ENCODE measurements at places on chromosomes 7 and 10.
A peak's percentile ranks its signal among the peaks of the same experiment; 100 is the strongest.

- no peak for DNase-seq
Measured at GRCh38 chr7:7177044-7177517, 5.3 kb upstream of the C1GALT1 start.

GRCh38 chr7:116030651-116031276 lies at the start of gene TFEC:
TFEC (minus strand) TSS chr7:116030763; CDS start chr7:115984441, 46,322 bp downstream.
- no peak for DNase-seq

- DNase-seq, result no peak
Measured at GRCh38 chr7:187227-187927, 5.0 kb upstream of the FAM20C start.

- DNase-seq, result no peak
Measured at GRCh38 chr10:6229746-6230145, 27.0 kb downstream of the PFKFB3 start.

GRCh38 chr7:157581740-157582139 lies 244.9 kb downstream of the DNAJB6 start:
- DNase-seq, result no peak

DNA sequence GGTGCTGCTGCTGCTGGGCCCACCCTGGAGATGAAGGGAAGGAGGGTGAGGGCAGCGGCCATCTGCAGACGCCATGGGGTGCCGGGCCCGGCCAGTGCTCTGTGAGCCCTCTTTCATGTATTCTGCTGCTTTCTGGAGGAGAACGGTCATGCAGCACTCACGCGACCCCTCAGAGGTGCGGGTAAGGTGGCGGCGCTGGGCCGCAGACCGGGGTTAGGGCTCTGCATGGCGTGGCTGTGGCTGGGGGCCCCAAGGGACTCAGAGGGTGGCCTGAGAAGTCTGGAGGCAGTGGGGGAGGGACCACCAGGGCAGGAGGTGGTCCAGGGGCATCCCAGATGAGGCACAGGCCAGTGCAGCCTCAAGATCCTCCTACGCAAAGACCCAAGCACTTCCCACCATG lies 275.5 kb downstream of the ELFN1 start:
- no peak for DNase-seq

DNA sequence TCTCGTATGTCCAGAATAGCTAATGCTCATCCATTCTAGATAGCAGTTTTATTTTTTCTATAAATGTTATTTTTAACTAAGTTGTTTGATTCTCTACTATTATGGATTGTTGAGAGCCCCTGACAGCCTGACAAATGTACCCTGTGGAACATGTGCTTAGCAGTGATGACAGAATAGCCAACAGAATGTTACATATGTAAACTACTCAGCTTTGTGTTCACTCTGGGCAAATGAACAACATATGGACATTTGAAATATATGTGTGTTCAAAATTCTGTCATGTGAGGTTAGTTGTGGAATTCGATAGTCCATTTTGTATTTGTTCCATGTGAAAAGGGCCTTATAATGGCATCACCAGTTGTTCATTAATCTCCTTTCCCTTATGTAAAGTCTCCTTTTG lies 199.7 kb downstream of the EXOC4 start:
- no peak for DNase-seq

DNA sequence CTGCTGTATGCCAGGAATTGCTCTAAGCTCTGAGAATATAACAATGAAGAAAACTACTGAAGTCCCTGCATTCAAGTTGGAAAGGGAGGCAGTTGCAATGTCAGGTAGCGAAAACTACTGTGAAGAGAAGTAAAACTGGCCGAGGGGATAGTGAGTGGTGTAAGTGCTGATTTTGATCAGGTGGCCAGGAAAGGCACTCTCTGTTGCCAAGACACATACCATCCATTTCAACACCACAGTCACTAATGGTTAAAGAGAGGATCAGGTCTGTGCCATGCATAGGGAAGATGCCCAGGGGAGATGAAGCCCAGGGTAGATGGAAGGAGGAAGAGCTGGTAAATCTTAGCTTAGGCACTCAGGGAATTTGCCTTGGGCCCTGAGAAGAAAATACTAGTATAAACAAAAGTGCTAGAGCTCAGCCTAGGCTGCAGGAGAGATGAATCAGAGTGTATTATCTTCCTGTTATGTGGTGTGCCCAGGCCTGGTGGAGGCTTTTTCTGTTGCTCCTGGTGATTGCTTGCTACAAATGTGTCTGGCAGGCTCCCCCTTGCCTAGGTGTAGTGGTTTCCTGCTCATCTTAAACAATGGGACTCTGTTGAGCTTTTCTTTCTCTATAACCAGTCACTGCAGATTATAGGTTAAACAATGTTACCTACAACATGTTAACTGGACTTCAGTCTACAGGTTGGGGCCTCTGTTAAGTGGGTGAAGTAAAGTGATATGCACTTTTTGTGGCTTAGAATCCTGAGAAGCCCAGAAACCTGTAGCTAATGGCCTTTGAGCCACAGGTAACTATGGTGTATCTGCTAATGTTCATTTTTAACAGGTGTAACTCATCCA lies 125.5 kb downstream of the LRRC4 start:
- no peak for DNase-seq

GRCh38 chr7:132533916-132534315 lies 42.4 kb downstream of the PLXNA4 start:
- no peak for DNase-seq

DNA sequence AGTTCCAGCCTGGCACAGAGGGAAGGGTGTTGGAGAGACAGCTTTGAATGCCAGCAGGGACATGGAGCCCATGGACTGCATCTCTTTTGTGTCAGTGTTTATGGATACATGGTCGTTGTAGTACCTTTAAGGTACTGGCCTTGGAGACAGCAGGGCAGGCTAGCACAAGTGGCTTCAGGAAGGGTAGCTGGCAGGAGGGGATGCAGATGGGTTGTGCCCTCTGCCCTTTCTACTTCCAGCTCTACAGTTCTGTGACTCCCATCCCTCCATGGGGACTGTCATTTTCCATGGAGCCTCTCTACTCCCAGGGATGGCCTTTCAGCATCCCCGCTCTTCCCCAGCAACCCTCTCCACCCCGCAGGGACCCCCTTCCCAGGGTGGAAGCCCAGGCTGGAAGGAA lies 25.1 kb downstream of the POLL start:
- no peak for DNase-seq

DNA sequence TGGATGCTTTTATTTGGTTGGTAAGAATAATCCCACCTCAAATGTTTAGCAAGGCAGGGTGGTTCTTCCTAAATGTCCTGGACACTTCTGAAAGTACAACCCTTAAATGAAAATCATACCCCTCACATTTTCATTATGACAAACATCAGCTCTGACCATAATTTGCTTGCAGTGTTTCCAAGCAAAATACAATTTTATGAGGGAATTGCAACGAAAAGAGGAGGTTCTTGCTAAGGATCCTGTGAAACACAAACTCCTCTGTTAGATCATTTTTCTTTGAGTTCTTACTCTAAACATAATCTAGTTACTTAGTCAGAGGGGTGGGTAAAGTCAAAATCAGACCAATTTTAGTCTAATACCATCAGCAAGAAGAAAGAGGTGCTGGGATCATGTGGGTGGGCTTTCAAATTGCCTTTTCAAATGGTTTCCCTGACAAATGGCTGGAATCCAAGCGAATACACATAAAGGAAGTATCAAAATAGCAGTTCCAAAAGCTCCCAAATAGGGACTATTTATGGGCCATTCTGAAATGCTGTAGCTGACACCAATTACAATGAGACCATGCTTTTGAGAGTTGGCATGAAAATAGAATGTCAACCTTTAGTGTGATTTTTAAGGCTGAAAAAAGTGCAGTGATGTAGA lies 164.9 kb upstream of the INHBA start:
- DNase-seq, result no peak

GRCh38 chr7:44755698-44756627 lies 7.3 kb downstream of the ZMIZ2 start:
- no peak for DNase-seq

DNA sequence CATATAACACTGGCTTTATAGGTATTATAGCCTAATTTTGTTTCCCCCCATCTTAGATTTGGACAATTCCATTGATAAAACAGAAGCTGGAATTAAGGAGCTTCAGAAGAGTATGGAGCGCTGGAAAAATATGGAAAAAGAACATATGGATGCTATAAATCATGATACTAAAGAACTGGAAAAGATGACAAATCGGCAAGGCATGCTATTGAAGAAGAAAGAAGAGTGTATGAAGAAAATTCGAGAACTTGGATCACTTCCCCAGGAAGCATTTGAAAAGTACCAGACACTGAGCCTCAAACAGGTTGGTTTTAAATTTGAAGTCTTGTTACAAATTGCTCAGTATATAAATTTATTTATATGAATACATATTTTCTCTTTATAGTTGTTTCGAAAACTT lies 34.1 kb downstream of the SMC3 start:
- no peak for DNase-seq

DNA sequence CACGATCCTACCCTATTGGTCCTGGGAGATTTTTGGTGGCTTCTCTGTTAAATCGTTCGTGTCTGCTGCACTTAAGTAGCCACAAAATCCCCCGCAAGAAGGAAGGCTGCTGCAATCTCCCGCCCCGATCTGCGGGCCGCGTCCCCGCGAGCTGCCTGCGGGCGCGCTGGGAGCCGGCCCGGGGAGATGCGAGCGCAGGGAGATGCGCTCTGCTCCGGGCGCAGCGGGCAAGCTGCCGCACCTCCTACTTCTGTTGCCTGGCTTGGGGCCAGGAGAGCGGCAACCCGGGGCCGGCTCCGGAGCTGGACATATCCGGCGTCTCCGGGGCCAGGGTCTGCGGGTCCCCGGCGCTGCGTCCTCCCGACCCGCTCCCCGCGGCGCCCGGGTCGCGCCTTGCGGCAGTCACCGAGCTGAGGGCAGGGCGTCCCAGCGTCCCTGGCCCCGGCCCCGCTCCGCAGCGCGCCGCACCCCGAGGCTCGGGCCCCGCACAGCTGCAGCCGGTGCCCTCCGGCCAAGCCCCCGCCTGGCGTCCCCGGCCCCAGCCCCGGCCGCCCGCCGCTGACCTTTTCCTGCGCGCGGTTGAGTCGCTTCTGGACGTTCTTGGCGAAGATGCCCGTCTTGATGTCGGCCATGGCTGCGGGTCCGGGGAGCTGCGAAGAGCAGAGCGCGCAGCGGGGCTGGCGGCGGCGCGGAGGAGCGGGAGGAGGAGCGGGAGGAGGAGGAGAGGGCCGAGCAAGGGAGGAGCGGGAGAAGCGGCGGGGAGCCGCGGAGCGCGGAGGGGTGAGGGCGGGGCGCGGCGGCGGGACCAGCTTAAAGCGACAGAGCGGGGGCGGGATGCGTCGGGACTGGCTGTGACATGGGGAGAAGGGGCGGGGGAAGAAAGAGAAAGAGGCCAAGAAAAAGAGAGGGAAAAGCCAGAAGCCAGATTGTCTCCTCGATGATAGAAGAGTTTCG lies at the start of gene AMPH:
AMPH (minus strand) TSS at position 654 of the 954 bp plus-strand sequence; CDS start at position 632, 22 bp downstream.
- DNase-seq, result no peak

DNA sequence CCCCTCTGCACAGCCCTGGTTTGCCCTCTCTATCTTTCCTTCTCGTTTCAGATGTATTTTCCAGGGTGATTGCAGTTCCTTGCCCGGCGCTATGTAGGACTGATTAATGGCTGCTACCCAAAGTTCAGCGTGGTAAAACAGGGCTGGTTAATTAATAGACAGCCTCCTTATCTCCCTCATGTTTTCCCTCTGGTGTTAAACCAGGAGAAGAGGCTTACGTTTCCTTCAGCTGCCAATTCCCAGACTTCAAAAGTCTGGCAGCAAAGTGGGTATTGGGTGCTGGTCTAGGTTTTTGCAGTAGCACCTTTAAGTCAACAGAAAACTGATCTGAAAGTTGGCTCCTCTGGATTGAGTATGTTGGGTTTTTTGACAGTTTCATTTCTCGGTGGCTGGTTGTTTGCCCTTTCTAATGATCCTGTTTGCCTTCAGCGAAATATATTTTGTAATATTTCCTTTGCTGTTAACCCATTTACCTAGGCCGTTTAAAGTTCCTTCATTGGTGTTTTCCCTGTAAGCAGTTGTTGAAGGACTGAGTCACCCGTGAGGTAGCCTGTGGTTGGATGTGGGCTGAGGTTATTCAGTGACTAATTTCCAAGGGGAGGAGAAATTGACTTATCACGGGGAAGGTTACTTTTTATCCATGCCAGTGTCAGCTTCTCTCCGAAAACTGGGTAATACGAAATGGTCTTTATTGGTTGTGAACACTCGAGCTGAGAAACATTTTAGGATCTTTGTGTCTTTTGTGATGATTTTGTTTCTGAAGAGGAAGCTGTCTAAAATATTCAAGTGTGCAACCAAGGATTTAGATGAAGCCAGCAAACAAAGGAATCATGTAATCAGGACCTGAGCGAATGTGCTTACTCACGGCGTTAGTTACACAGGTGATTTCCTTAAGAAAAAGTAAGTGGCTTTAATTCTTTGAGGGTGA lies 257.2 kb downstream of the KIAA1217 start:
- DNase-seq, result no peak

- no peak for DNase-seq
Measured at GRCh38 chr10:90912174-90912573, 8.7 kb downstream of the ANKRD1 start.

GRCh38 chr10:9111976-9112375 lies 1057.5 kb downstream of the GATA3 start:
- DNase-seq, result no peak

DNA sequence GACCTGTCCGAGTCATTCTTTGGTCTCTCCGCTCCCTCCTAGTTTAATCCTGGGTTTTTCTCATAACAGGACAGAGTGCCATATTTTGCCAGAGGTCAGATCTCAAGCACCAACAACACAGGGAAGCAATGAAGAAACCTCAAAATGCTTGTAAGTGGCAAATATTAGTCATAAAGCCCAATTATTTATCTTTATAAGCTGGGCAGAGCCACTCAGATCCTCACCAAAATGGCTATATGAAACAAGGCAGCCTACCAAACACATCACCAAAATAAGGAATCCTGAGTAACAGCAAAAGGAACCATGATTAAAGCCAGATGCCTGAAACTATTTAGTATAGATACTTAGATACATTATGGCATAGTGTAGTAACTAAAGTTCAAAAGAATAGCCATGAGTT lies 4.7 kb downstream of the ECD start:
- DNase-seq, result no peak

- no peak for DNase-seq
Measured at GRCh38 chr7:13540429-13540828, 449.0 kb downstream of the ETV1 start.

DNA sequence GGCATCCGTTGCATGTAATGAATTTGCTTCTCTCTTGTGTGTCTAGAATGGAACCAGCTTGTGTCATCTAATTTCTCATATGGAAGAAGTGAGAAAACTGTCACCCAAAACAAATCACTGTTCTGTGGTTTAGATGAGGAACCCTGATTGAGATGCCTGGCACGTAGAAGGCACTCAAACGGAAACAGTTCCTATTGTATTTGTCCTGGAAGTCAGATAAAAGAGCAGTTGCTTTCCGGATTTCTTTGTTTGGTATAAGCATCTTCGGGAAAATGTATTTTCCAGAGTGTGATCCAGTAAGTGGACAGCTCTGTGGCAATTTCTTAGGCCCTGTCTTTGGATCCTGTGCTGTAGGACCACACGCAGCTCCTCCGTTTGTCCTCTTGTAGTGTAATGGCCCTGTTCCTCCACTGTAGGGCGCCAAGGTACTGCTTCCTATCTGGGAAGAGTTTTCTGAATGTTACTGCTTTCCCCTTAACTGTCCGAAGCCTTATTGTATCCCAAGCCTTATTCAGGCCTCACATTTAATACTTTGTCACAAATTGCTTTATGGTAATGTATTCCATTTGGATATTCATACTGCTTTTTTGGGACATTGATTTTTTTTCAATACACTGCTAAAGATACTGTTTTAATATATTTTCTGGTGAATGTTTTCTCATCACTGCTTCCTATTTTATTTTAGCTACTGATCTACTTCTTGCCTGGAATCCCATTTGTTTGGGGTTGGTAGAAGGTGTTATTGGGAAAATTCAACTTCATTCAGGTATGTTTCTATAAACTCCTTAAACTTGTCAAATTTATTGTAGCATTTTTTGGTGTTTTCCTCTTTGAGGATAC lies 24.8 kb downstream of the INPP5F start:
- peak; percentile 53 for DNase-seq

All from memory B cell (primary cell).